A549 treated with GW870086 at 1 μM for 4 hours (cell line): ENCODE measurements at places on chromosomes 6 and 20. TPM values are rescaled to one million over a fixed set of nuclear protein-coding genes. Genes with fewer than 3 reads are reported as not detected.

THBD gene
- 47.1 to 57.7 TPM (median 50.6 TPM) in 5 replicates for total RNA-seq

AVP gene
- total RNA-seq, result not detected in 5 replicates

OR2J3 gene
- not detected in 5 replicates for total RNA-seq

EYS gene
- 0.02 to 0.23 TPM (median 0.11 TPM) in 4 of 5 replicates, not detected in the other for total RNA-seq

COL19A1 gene
- not detected in 5 replicates for total RNA-seq

UBE2V1 gene
- 105 to 127 TPM (median 110 TPM) in 5 replicates for total RNA-seq

TCP11 gene
- total RNA-seq, result not detected in 5 replicates

IL17A gene
- not detected in 5 replicates for total RNA-seq

FAM162B gene
- not detected in 5 replicates for total RNA-seq

ABT1 gene
- 12.8 to 14.9 TPM (median 14.0 TPM) in 5 replicates for total RNA-seq

NDRG3 gene
- total RNA-seq, result 19.8 to 23.2 TPM (median 21.7 TPM) in 5 replicates

RGS17 gene
- 5.0 to 9.0 TPM (median 8.1 TPM) in 5 replicates for total RNA-seq

GTSF1L gene
- not detected in 5 replicates for total RNA-seq

CCN5 gene
- 24.2 to 35.6 TPM (median 26.0 TPM) in 5 replicates for total RNA-seq
